ENCODE measurements at places on chromosomes 5 and 9.

- no peak for DNase-seq
Measured at GRCh38 chr9:86945728-86946200, 1.5 kb downstream of the GAS1 start.

DNA sequence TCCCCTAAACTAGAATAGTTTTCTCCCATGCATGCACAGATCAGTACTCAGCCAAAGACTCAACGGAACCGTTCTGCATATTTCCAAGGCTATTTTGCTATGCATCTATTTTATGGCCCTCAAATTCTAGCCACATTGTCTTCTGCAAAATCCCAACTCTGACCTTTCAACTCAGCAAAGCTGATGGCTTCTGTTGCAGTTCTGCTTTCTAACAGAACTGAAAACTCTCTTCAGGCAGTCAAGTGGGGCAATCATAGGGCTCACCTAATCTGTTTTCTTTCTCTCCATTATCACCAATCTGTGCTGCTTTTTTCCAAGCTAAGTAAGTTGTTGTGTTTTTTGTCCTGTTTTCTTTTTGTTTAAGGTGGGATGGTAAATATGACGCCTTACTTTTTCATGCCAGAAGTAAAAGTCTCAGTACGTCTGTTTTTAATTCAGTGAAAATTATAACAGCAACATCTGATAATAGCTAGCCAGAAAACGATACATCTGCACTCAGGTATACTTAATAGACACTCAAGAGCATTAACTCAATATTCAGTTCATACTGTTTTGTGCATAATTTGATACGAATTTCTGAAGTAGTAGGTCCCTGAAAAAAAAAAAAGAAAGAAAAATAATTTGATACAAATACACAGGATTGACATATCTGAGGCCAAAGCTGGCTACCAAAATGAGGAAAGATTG, 454.3 kb downstream of the TLE1 start:
- DNase-seq, result no peak

DNA sequence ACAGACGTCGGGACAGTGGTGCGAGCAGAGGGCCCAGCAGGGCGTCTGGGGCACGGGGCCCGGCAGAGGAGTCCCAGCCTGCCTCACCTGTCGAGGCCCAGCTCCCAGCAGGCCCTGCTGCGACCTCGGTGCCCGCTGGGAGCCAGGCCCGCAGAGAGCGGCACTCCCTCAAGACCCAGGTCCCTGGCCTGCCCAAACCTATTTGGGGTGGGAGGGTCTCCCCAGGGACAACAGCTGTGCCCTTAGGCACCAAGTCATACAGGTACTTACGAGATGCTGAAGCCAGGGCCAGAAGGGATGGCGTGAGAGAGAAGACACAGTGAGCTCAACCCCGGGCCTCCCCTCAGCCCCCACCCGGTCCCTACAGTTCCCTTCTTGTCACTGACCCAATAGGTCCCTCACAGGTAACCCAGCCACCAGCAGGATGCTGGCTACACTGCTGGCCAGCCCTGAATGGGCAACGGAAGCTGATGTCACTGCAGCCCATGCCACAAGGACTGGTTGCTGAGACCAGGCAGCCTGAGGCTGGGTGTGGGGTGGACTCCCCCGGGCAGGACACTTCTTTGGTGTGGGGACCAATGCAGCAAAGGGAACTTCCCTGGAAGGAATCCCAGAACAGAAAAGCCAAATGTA, 3.7 kb downstream of the NSMF start:
- no peak for DNase-seq

- DNase-seq, result no peak
Measured at GRCh38 chr9:118230329-118230728, 526.1 kb downstream of the TLR4 start.

- no peak for DNase-seq
Measured at GRCh38 chr9:3719286-3719685, 193.5 kb upstream of the RFX3 start.

- DNase-seq, result no peak
Measured at GRCh38 chr5:59126708-59127573, 544.1 kb downstream of the RAB3C start.

DNA sequence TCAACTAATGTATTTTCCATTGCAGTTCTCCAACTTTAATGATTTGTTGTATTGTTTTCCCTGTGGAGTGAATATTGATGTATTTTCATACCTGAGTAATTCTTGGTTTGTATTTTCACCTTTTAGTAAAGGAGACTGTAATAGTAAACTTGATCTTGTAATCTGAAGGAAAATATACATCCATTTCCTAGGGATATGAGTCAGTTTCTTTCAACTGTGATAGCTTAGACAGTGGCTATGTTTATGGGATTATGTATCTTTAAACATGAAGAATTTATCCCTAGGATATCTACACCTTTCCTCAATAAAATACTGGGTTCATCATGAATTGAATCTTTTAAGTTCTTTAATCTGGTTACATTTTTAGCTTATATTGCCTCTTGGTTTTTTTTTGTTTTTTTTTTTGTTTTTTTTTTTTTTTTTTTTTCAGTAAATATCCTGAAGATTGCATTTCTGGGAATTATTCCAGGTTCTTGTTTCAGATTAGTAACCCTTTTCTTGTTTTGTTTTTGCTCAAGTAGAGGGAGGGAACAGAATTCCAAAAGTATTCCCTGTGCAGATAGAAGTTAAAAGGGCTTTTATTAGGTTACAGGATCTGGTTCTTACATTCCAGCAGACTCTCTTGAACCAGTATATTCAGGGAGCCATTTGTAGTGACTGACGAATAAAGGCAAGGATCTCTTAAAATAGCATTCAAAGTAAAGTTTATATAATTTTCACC, 7.1 kb downstream of the WDR36 start:
- DNase-seq, result no peak

GRCh38 chr5:14413331-14413750, 168.3 kb upstream of the OTULINL start:
- DNase-seq, result no peak

DNA sequence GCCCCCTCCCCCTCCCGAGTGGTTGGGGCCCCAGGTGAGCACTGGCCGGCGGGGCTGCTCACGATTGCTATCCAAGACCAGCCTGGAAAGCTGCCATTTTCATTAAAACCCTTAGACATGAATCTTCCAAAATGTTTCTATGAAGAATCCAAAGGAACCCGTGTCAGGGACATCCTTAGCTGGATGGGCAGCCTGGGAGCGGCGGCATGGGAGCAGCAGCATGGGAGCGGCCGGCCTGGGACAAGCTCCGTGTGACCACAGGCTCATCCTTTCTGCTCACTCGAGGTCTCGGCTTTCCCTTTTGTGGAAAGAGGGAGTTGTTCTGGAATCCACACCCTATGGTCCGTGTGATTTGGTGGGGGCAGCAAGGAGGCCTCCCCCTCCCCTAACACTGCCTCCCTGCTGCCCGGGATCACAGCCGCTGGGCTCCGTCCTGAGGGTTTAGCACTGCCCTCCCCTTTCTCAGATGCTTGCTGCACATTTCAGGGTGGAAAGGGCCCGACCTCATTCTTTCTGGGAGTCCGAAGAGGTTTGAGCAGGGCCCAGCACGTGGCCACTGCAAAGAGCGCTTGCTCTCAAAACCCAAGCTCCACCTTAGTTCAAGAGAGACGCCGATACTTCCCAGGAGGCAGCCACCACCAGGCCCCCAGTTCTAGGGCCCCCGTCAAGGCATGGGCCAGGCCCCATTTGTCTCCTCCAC, 127.7 kb downstream of the RXRA start:
- no peak for DNase-seq

DNA sequence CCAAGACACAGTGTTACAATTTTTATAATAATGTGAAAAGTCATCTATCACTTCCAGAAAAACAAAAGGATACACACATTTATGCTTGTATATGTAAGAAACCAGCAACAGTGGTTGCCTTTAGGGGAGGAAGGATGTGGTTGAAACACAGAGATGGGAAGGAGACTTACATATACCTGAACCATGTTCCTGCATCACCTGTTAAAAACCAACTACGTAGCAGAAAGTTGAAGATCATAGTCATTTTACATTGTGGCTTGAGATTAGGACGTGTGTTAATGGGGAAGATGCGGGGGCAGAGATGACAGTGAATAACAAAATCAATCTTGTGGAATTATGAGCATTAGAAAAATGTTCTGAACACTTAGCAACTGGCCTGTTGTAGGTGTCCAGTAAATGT, 307.3 kb downstream of the MLLT3 start:
- no peak for DNase-seq

- DNase-seq, result no peak
Measured at GRCh38 chr5:67896930-67897313, 318.6 kb upstream of the PIK3R1 start.

DNA sequence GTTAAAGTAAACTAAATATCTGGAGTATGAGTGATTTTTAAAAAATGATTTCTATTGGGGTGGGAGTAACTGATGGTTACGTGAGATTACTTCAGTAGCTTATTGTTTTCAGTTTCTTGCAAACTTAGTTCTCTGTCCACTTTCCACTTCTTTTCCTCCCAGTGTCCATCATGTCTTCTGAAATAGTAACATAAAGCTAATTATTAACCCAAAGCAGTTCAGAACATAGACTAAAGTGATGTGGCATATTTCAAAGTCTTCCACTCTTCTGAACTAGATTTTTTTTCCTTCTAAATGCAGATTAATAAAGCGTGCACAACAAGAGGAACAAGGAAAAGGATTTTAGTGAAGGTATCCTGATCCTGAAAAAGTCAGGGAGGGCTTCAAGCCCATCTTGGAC, 114.1 kb downstream of the MAN2A1 start:
- DNase-seq, result no peak

- peak; percentile 69 for DNase-seq
Measured at GRCh38 chr9:17578911-17579793, at the start of gene SH3GL2. TSS of gene SH3GL2 (plus strand) at chr9:17579066.

DNA sequence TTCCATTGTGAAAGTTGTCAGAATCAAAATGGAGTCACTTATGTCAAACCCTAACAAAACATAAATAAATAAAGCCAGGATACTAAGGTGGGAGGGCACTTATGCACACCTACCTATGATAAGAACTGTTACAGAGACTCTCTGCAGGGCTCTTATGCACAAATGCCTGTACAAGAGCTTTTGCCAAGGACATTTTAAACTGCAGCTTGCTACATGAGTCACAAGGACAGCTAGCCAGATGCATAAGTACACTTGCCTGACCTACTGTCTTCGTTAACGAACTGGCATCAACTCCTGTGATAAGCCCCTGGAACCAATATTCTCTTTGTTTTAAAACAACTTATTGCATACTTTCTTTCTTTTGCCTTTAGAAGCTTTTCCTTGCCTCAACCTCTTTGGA, 152.9 kb upstream of the SPEF2 start:
- no peak for DNase-seq

GRCh38 chr9:84851935-84852585, 182.5 kb downstream of the NTRK2 start:
- DNase-seq, result no peak

DNA sequence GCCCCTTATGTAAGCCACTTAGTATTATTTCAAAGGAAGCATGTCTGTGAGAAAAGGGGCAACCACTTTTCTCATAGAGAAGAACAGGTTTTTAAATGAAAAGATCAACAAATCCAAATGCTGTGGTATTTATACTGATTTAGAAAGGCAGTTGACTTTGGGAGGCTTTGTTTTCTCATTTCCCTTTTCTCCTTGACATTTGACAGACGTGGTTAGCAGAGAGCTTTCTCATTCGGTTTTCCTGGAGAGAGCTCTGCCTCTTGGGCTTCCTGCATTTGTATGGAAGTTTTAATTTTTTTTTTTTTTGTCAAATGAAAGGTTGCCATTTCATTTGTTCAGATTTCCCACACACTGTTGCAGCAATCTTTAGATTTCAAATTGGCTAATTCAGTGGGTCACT, 62.5 kb downstream of the EXOSC2 start:
- no peak for DNase-seq

DNA sequence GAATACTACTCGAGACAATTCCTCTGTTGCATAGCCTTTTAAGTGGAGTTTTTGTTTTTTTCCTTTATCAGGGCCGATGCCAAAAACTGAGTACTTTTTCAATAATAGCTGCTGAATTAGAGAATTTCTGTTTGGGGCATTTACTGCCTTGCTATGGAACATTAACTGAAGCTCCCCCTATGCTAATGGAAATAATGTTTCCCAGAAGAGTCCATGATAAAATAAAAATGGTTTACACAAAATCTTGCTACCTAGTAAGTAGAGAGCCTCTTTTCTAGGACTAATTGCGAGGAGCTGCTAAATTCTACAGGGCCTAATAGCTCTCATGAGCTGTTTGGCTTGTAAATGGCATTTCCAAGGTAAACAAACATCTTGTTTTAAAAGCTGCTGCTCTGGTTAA, 128.2 kb upstream of the MYO10 start:
- DNase-seq, result no peak

GRCh38 chr5:100311806-100312205, 223.4 kb upstream of the FAM174A start:
- DNase-seq, result no peak

GRCh38 chr9:33135031-33135461, 32.1 kb downstream of the B4GALT1 start:
- DNase-seq, result no peak

DNA sequence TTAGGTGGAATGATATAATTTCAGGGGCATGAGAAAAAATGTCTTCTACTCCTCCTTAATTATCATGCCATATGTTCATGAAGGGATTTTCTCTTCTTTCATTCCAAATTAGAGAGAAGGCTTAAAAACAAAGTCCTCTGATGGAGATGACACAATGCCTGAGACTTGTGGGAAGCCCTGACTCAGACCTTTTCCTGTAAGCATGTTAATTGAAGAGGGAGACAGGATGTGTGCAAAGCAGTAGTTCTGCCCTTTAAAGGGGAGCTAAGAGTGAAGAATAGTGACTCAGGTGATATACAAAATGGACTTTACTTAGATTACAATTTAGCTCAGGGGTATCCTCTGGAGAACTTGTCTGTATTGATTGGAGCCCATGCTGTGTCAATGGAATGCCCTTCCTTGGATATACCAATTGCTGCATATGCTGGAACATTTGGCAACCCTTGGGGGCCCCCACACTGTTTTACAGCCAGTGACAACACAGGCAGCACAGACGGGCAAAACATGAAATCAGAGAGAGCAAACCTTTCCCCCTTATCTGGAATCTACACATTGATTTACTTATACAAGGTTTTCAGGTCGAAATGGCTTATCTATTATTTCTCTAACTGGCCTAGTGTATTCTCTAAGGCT, 81.3 kb downstream of the IZUMO3 start:
- no peak for DNase-seq

GRCh38 chr9:36625006-36625615, 52.4 kb downstream of the MELK start:
- DNase-seq, result no peak

All from NCI-H2029 (cell line).